ENCODE measurements at places on chromosomes 7 and 10.

DNA sequence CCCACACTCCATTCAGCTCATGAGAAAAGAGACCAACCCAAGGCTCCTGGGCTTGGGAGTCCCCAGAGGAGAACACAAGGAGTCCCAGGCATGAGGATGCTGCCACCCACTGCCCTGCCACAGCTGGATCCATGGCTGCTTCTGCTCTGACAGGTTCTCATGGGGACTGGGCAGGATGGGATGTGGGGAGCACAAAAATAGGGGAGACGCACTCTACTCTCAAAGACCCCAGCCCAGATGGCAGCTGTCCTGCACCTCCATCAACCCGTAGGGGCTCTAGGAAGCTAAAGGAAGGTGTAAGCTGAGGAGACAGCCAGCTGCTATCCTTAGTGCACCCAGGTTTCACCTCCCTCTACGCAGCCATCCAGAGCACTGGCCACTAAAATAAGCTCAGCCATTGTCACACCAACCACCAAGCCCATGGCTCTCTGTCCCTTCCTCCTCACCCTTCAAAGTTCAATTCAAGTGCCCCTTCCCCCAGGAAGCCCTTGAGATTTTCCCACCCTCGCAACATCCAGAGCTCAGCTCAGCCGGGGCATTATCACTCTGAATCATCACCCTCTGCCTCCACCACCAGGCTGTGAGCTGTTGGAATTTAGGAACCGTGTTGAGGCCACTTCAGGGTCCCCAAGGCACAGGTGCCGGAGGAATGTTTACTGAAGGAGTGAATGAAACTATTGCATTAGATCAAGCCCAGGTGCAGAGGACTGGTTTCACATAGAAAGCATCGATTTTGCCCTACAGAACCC lies 142.1 kb downstream of the GRID1 start:
- DNase-seq: no peak

DNA sequence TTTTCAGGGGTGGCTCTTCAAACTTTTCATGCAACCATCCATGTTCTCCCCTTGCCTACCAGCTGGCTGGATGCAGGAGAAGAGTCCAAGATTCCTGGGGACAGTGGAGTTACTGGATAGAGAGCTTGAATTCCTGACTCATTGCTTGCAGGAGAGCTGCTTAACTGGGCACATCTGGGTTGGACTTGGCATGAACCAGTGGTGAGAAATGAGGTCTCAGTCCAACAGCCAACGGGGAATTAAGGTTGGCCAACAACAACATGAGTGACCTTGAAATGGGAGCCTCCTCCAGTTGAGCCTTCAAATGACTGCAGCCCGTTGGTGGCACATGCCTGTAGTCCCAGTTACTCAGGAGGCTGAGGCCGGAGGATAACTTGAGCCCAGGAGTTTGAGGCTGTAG lies 58.1 kb upstream of the OPN4 start:
- DNase-seq: no peak

GRCh38 chr7:91319351-91319750 lies 55.1 kb downstream of the FZD1 start:
- DNase-seq: no peak

DNA sequence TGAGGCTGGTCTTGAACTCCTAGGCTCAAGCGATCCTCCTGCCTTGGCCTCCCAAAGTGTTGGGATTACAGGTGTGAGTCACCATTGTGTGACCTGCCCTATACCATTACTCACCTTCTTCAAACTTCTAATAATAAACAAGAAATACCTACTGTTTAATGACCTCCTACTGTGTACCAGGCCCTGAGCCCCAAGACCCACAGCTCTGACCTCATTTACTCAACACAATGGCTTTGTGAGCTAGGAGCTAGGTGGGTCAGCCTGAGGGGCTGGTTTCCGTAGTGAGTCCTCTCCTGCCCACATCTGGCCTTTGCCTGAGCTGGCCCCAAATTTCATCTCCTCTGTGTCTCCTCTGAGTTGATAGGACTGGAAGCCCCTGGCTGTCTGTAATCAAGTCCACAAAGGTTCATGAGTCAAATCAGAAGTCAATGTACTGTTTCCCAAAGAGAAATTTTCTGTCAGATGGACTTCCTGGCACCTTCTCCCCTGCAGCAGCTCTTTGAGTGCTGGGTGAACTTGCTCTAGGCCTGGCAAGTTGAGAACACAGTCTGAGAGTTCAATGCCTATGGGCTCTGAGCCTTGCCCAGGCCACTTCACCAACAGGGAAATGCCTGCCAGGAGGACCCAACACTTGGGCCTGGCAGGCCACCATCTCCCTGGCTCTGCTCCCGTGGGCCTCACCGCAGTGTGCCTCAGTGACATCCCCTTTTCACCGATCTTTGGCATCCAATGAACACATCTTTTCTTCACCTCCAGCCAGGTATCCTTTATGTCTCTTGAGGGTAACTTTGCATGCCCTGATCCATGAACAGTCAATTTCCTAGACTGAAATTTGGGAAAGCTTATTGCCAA lies 24.0 kb downstream of the NEURL1 start:
- no peak for DNase-seq

GRCh38 chr7:126776498-126776897 lies 476.2 kb downstream of the GRM8 start:
- DNase-seq: no peak

DNA sequence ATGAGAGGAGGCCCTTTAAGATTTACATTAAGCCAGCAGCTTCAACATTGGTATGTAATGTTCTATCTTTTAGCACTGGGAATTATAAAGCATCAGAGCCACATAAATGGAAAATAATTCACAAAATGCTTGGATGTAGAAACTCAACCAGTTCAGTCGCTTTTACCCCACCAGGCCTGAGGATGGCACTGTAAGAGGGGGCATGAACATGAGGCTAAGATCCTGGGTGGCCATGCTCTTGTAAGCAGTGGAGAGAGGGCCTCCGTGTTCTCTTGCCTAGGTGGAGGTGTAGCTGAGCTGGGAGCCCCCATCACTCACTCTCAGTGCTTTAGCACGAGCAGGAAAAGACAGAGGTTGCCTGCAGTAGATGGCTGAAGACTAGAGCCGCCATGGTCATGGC lies 238.8 kb downstream of the FANK1 start:
- no peak for DNase-seq

DNA sequence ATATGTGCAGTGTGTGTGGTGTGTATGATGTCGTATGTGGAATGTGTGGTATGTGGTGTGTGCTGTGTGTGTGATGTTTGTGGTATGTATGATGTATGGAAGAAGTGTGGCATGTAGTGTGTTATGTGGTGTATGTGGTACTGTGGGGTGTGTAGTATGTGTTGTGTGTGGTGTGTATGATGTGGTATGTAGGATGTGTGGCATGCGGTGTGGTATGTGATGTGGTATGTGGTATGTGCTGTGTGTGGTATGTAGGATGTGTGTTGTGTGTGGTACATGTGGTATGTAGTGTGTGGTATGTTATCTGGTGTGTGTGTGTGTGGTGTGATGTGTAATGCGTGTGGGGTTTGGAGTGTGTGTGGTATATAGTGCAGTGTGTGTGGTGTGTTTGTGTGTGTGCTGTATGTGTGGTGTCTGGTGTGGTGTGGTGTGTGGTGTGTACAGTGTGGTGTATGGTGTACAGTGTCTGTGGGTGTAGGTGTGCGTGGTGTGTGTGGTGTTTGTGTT lies 129.6 kb downstream of the ATP6V0E2 start:
- DNase-seq: no peak
